ENCODE measurements at places on chromosomes 5 and 9.
A peak's percentile ranks its signal among the peaks of the same experiment; 100 is the strongest.

- no peak for DNase-seq
Observed at GRCh38 chr9:96874947-96875460, 20.7 kb upstream of the ZNF782 start.

GRCh38 chr5:20223451-20223850 lies 235.5 kb upstream of the CDH18 start:
- DNase-seq: no peak

DNA sequence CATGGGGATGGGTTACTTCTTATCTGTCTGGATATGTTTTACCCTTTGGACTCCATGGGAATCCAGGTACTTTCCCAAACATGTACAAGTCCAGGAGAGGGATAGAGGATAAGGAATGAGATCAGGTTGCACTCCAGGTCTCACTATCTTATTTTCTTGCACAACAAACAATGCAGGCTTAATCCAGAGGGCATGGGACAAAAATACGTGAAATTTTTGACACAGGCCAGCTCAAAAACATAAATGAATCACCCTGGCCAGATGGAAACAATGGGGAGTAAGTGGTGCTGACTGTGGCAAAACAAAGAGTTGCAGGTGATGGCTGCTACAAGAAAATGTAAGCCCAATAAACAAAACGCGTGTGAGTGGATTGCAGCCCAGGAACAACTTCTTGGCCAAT lies 69.4 kb upstream of the GAS1 start:
- DNase-seq: no peak

GRCh38 chr9:93427655-93428379 lies 23.7 kb upstream of the FAM120A start:
- DNase-seq: no peak

DNA sequence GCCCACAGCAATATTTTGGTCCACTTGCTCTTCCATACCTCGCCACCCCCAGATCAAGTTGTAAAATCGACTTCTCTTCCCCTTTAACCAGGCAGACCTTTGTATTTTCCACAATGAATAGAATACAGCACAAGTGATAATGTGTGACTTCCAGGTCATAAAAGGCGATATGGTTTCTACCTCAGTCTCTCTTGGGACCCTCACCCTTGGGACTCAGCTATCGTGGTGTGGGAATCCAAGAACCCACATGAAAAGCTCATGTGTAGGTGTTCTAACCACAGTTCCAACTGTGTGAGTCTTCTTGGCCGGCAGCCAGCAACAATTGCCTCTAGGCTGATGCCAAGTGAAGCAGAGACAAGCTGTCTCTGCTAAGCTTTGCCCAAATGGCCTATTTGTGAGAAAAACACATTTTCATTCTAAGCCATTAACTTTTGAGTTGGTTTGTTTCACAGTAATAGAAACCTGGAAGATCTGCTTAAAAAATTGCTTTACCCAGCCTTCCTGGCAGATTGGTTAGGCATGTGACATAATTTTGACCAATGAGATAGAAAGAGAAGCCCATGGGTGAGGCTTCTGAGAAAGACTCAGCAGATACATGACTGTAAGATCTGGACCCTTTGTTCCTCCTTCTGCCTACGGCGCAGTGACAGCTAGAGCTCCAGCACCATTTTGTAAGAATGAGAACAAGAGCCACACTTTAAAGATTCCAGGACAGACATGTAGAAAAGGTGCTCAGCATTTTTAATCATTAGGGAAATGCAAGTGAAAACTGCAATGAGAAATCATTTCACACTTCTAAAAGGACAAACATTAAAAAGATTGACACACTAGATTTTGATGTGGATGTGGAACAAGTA lies 18.3 kb upstream of the MLLT3 start:
- peak; percentile 70 for DNase-seq

DNA sequence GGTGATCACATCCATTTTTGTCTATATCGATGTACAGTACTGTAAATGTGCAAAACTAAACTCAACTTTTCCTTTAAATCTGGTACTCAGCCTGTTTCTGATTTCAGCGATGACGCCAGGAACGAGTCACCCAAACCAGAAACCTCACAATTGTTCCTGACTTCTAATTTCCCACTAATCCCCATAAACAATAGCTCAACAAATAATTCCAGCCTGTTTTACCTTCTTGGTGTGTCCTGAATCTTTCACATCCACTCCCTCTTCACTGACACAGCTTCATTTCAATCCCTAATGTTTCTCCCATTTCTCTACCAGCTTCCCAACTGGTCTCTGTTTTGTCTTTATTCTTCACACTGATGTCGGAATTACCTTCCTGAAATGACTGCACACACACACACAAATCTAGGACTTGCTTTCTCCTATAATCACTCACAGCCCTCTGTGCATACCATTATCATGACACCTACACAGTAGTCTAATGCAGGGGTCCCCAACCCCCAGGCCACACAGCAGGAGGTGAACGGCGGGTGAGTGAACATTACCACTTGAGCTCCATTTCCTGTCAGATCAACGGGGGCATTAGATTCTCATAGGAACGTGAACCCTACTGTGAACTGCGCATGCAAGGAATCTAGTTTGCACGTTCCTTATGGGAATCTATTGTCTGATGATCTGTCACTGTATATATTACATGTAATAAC lies 97.8 kb upstream of the SLC30A5 start:
- no peak for DNase-seq

- no peak for DNase-seq
Observed at GRCh38 chr5:32261198-32261597, 51.5 kb downstream of the MTMR12 start.

DNA sequence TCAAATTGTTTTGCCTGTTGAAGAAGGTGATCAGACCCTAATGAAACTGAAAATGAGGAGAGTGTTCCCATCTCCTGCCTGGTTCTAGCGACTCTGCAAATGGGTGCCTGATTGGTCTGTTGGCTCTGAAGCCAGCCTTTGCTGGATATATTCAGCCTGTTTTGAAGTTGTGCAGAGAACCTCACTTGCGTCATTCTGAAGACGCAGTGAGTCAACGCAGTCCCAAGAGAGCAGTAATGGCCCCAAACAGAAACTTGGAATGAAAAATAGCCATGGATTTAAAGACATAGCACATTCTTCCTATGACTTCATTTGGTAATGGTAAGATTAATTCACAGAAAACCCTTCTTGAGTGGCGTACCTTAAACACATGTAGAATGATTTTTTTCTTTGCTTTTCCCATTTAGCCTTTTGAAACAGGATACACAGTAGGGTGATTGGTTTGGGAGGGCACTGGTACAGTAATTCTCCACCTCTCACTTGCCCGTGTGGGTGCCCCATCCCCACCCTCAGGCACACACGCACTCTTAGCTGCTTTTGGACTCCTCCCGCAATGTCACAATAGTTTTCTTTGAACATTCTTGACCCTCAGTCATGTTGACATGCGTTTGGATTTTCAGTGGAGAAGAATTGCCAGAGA lies 54.1 kb upstream of the ABL1 start:
- no peak for DNase-seq

GRCh38 chr5:1727571-1727970 lies 72.1 kb downstream of the MRPL36 start:
- no peak for DNase-seq

DNA sequence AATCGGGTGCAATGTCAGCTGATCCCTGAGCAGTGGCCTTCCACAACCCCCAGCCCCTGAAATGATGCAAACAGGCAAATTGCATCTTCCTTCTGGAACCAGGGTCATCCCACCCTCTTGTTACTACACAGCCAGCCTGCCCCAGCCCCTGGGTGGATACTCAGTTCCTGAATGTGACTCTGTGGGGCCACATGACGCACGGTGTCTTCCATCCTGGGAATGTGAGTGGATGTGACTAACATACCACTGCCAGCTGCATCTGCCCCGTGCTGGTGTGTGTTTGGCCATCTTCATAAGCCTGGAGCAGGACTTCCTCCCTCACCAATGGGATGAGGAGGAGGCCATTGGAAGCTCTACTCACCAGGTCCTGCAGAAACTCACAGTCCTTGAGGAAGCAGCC lies 257.9 kb upstream of the ADAMTS16 start:
- no peak for DNase-seq

DNA sequence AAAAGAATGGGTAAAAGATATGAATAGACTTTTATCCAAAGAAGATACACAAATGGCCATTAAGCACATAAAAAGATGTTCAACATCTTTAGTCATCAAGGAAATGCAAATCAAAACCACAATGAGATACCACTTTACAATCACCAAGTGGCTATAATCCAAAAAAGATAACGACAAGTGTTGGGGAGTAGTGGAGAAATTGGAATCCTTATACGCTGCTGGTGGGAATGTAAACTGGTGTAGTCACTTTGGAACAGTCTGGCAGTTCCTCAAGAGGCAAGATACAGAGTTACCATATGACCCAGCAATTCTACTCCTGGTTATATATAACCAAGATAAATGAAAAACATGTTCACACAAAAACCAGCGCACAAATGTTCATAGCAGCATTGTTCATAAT lies 234.9 kb downstream of the SPATA31D1 start:
- no peak for DNase-seq

DNA sequence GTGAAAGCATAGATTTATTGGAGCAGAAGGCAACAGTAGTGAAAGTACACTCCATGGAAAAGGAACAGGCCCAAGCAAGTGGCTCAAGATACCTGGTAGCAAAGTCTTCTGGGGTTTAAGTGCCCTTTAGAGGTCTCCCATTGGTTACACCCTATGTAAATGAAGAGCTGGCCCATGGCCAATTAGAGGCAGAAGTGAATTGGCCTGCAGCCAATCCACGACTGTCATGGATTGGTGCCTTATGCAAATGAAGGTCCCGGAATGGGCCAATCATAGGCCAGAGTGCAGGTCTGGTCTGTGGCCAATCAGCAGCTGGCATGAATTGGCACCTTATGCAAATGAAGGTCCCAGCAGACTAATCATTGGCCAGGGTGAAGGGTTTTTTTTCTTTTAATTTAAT lies 64.2 kb upstream of the PCSK5 start:
- DNase-seq: no peak

DNA sequence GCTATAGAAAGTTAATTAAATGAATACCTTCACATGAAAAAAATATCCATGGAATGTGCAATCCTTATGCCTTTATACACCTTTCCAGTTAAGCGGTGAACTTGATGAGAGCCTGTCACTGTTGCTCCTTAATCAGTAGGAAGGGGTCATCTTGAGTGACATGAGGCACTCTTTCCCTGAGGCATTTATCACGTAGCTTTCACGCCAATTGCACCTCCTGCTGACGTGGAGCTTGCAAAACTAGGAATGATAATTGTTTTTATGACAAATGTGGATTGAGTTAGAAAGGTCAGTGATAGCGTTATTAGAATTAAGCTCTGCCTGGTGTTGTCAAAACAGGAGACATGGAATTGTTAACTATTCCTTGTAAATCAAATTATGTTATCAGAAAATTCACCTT lies 79.7 kb downstream of the SLF1 start:
- no peak for DNase-seq

- no peak for DNase-seq
Observed at GRCh38 chr9:123225374-123225813, 43.0 kb downstream of the STRBP start.

DNA sequence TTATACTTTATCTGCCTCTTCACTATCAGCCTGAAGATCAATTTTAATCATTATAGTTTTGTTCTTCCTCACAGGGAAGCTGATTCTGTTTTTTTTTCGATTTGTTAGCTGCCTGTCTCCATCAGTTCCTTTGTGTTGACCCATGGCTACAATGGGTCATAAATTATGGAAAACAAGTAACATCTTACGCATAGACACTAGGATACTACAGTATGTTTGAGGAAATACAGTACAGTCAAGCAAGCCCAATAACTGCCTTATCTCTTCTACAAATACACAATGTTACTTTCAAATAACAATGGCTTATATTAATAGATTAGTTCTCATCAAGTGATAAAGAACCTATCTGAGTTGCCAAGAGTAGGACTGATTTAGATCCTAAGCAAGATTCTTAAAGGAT lies 160.5 kb upstream of the FREM1 start:
- DNase-seq: no peak

- no peak for DNase-seq
Observed at GRCh38 chr9:95486318-95486717, 30.5 kb downstream of the PTCH1 start.

GRCh38 chr9:96599298-96599697 lies 20.3 kb downstream of the CDC14B start:
- DNase-seq: no peak

GRCh38 chr5:117880932-117881331 lies 1107.4 kb downstream of the DTWD2 start:
- DNase-seq: no peak

GRCh38 chr5:72167257-72167656 lies 60.0 kb downstream of the MAP1B start:
- no peak for DNase-seq

- no peak for DNase-seq
Observed at GRCh38 chr5:126920291-126920690, 110.1 kb downstream of the MARCHF3 start.

DNA sequence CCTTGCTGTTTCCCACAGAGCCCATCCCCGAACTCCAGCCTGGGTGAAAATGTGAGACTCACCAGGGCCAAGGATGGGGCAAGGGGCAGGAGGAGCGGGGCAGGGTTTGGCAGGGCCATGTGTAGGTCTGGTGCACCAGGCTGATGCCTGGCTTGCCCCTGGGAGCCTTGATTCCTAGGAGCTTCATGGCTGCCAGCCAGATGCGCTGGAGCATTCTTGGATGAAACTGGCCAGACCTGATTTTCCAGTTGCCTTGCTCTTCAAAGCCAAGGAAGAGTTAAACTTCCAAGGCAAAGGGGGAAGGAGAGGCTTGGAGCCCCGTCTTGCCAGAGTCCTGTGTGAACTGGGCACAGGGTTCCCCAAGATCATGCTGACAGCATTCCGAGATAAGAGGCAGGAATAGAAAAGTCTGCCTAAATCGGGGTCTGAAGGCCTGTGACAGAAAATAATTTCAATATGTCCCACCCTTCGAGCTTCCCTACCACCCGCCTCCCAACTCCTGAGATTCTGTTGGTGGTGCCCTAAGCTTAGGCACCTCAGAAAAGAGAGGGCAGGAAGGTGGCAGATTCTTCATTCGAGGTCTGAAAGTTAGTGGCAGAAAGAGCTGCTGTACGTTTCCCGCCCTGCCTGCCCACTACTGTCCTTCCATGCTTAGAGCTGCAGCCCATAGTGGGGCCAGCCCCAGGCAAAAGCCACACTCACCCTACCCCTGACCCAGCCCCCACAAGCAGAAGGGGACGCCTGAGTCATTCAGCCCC lies 20.4 kb downstream of the FAT2 start:
- no peak for DNase-seq

- no peak for DNase-seq
Observed at GRCh38 chr9:88775037-88775471, 216.2 kb upstream of the S1PR3 start.

GRCh38 chr5:72166070-72166979 lies 59.0 kb downstream of the MAP1B start:
- no peak for DNase-seq

DNA sequence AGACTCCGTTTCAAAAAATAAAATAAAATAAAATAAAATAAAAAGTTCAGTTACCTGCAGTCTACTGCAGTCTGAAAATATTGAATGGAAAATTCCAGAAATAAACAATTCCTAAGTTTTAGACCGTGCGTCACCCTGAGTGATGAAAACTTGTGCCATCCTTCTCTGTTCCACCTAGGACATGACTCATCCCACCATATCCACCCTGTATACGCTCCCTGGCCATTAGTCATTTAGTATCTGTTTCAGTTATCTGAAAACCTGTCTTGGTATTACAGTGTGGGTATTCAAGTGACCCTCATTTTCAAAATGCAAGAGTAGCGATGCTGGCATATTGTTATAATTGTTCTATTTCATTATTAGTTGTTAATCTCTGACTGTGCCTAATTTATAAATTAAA lies 51.8 kb upstream of the TEX48 start:
- no peak for DNase-seq
